HTR-8/SVneo (cell line): ENCODE measurements at places on chromosomes 1 and 21.

DNA sequence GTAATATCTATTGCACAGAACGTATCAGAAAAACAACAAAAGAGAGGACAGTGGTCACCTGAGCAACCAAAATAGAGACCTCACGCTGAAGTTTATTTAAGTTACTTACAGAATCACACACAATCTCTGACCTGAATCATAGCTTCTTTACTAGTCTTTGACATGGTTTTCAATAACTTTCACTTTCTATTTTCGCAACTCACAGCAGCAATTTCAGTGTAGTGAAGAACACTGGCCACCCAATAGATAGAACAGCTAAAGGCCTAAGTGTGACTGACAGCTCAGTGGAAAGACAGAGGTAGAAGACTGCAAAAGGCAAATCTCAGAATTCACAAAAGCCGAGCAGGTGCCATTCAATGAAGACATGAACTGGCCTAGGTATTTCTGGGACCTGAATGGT, 435.6 kb upstream of the CHRM3 start:
- DNase-seq: no peak

DNA sequence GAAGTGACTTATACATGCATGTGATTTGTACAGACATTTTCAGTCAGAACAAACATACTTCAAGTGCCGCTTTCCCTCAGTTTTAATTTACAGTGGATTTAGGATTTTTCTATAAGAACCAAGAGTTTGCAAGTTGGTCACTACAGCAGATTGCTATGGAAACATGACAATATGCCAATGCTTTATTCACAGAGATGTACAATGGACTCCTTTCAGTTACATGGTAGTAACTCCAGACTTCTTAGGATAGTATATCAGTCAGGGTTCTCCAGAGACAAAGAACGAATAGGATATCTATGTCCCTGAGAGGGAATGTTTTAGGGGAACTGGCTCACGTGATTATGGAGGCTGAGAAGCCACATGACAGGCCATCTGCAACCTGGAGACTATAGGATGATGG, 27.4 kb downstream of the IFI44 start:
- no peak for DNase-seq

- no peak for DNase-seq
Observed at GRCh38 chr1:25196830-25197229, 35.5 kb downstream of the SYF2 start.

DNA sequence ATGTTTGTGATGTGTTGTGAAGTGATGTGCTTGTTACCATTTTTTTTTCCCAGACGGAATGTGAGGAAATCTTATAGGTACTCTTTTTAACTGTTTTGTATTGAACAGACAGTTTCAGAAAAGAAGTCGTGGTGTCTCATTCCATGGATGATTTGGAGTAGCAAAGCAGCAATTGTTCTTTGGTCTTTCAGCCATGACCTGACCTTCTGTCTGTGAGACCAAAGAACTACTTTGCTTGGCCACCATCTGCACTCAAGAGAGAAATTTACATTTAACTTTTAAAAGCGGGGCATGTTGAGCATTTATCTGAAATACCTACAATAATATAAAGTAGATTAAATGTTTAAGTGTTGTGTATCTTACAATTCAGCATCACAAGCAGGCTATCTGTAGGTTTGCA, 90.2 kb downstream of the SDCCAG8 start:
- no peak for DNase-seq

- no peak for DNase-seq
Observed at GRCh38 chr1:39277879-39278278, 73.4 kb downstream of the MACF1 start.

DNA sequence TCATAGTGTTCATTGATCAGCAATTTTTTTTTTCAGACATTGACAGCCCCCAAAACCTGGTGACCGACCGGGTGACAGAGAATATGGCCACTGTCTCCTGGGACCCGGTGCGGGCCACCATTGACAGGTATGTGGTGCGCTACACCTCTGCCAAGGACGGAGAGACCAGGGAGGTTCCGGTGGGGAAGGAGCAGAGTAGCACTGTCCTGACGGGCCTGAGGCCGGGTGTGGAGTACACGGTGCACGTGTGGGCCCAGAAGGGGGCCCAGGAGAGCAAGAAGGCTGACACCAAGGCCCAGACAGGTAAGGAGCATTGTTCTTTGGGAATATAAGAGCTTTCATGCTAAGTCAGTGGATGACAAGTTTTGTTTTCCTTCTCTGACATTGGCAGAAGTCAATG, 49.3 kb downstream of the TNN start:
- DNase-seq: no peak

DNA sequence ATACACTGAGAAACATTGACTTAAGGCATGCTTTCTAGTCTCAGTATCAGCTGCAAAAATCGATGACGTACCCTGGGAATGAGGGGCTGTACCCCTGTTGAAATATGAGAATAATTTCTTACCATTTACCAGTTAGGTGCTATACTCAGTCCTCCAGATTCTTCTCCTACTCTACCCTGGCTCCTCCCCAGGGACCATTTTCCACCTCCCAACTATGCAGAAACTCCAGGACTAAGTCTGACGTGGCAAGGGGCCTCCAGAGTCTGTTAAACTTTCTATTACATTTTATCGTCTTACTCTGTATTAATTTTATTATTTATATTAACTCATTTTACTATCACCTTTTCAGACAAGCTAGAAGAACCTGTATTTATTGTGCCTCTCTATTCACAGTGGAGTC, 124.3 kb downstream of the CYYR1 start:
- DNase-seq: no peak

DNA sequence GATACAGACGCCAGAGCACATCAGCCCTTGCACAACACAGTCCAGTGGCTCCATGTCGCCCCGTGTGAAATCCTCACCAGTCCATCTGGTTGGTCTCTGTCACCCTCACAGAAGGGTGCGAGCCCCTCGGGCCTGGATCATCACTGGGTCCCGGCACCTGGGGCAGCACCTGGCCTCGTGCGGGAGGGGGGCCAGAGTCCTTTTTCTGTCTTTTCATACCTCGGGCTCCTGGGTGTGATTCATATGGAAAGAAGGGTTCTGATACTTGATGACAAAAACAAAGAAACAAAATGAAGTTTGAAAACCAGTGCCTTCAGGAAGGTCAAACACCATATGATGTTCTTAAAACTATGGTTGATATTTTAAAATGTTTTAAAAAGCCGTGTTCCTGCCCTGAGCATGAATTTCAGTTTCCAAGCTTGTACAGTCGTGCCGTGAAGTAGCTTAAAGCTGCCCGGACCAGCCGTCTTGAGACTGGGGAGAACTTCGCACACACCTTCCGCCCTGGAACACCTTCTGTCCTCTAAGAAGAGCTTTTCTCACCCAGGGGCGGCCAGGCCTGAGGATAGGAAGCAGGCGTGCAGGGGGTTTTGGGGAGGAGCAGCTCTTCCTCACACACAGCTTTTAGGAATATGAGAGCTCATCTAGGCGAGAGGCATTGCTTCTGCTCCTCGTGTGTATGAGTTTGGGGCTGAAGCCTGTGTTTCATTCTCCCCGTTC, 35.2 kb downstream of the SLC37A1 start:
- DNase-seq: no peak

DNA sequence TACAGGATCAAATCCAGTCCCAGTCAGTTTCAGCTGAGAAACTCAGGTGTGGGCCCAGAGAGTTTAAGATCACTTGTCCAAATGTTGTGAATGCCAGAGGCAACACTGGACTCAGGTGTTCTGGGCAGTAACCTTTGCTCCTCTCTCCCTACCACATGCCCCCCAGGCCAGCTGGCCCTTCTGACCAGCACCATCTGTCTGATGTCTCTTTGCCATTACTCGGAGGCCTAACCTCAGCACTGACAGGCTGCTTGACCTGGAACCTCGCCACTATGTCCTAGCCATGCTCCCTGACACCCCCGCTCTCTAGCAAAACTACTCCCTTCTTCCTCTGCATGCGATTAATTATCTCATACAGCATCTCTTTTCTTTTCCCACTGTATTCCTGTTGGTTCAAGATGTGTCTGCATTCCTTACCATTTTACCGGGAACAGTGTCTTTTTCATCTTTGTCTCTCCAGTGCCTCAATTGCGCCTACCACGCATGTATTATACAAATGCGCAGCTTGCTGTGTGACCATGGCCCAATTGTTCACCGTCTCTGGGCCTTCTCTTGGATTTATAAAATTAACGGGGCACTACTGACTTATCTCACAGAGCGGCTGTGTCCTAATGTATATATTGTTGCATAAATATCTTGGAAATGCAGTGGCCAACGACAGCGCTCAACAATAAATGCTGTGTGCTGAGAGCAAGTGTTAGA, 159.5 kb upstream of the IRF2BP2 start:
- no peak for DNase-seq

DNA sequence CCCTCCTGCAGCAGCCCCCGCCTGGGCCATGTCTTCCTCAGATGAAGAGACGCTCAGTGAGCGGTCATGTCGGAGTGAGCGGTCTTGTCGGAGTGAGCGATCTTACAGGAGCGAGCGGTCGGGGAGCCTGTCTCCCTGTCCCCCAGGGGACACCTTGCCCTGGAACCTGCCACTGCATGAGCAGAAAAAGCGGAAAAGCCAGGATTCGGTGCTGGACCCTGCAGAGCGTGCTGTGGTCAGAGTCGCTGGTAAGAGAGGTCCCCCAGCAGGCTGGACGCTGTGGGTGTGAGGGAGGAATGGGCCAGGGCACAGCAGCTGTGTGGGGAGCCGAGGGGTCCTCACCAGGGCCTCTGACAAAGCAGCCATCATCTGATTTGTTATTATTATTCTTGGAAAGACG, 58.0 kb downstream of the NDUFS5 start:
- no peak for DNase-seq

- DNase-seq: no peak
Observed at GRCh38 chr1:7501723-7502603, 269.1 kb upstream of the VAMP3 start.

DNA sequence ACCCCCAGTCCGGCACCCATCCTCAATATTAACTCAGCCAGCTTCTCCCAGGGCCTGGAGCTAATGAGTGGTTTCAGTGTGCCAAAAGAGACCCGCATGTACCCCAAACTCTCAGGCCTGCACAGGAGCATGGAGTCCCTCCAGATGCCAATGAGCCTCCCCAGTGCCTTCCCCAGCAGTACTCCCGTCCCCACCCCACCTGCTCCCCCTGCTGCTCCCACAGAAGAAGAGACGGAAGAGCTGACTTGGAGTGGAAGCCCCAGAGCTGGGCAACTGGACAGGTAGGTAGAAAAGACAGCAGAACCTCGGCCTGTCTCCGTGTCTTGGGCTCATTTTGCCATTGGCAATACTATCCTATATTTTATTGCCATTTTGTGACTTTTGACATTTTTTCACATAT, 45.4 kb upstream of the IPO9 start:
- no peak for DNase-seq

GRCh38 chr1:239244084-239244483, 142.3 kb upstream of the CHRM3 start:
- no peak for DNase-seq
